ENCODE measurements at places on chromosomes 6 and 20.

GRCh38 chr20:48823960-48824498 lies 3.8 kb downstream of the PREX1 start:
- no peak for DNase-seq

DNA sequence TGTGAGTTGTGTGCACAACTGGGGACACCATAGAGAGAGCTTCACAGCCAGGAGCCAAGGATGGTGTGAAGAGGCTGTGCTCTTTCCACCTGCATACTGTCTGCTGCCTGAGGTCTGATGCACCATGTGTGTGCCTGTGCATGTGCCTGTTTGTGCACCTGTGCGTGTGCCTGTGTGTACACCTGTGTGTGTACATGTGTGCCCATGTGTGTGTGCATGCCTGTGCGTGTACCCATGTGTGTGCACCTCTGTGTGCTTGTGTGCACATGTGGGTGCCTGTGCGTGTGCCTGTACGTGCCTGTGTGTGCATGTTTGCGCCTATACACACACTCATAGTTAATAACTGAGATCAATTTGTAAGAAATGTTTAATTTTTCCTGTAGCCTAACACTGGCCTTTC lies 51.3 kb downstream of the FAM120B start:
- no peak for DNase-seq

GRCh38 chr6:111604259-111605099 lies 1.2 kb downstream of the TRAF3IP2 start:
- no peak for DNase-seq

GRCh38 chr6:47710295-47710694 lies 11.9 kb downstream of the ADGRF4 start:
- DNase-seq, result no peak

GRCh38 chr6:140663772-140664171 lies 1289.3 kb upstream of the CITED2 start:
- no peak for DNase-seq

- no peak for DNase-seq
These were observed 124.2 kb downstream of the PLEKHG1 start for GRCh38 chr6:150723857-150724256.

DNA sequence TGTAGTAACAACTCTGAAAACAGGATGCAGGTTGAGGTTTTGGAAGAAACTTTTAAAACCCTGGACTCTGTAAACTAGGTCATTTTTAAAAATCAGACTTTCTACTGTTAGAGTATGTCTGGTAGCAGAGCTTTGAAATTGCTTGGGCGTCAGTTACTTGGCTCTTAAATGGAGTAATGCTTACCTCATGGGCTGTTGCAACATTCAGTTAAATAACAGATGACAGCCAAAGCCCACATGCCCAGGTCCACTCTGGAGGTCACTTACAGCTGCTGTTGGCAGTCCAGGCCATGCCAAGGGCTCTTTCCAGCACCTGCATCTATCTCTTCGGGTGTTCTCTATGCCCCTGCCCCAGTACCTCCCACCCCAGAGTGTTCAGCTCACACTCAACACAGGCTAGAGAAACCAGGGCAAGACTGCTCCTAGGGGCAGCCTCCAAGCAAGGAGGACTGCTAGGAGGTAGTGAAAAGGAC lies 96.4 kb downstream of the BANF2 start:
- DNase-seq, result no peak

DNA sequence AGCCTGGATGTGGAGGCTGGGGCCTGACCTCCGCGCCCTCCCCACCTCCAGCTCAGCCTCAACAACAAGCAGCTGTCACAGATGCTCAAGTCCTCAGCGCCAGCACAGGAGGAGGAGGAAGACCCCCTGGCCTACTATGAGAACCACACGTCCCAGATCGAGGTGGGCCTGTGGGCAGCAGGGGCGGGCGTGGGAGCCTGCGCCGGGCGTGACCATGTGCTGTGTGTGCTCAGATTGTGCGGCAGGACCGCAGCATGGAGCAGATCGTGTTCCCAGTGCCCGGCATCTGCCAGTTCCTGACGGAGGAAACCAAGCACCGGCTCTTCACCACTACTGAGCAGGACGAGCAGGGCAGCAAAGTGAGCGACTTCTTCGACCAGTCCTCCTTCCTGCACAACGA lies 23.5 kb downstream of the UQCC2 start:
- no peak for DNase-seq

- DNase-seq, result no peak
These were observed 309.8 kb downstream of the HIVEP2 start for GRCh38 chr6:142635130-142635529.

- DNase-seq, result no peak
These were observed 406.0 kb downstream of the GRIK2 start for GRCh38 chr6:101799531-101799930.

GRCh38 chr20:44990425-44990824 lies 24.1 kb downstream of the STK4 start:
- no peak for DNase-seq

GRCh38 chr6:47132724-47133123 lies 90.6 kb upstream of the ADGRF1 start:
- no peak for DNase-seq

DNA sequence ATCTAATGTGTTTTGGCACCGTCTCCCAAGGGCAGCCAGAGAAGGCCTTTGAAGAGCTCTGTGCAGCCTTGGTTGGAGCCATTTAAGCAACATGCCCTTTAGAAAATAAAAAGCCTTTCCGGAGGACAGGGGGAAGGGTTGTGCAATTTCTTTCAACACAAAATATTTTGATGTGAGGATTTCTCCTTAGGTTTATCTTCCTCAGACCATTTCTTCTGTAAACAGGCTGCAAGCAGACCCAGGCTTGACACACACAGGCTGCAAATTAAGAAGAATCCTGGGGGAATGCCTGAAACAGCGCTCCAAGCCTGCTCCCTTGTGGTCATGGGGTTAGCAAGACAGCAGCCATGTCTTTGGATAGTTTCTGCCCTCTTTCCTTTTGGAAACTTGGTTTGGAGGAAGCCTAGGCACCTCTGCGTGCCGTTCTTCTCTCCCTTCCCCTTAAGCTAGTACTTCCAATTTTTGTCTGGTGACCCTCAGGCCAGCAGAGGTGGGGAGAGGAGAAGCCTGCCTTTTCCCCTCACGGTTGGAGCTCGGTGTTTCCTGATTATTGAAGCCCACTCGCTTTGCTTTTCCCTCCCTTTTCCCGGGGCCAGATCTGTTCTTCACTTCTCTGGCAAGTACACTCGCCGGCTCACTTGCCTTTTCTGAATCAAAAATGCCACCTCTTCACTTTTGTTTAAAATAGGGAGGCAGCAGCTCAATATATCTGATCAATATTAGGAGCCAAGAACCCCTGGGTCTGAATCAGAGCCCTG lies 39.6 kb upstream of the NOX3 start:
- DNase-seq, result no peak

DNA sequence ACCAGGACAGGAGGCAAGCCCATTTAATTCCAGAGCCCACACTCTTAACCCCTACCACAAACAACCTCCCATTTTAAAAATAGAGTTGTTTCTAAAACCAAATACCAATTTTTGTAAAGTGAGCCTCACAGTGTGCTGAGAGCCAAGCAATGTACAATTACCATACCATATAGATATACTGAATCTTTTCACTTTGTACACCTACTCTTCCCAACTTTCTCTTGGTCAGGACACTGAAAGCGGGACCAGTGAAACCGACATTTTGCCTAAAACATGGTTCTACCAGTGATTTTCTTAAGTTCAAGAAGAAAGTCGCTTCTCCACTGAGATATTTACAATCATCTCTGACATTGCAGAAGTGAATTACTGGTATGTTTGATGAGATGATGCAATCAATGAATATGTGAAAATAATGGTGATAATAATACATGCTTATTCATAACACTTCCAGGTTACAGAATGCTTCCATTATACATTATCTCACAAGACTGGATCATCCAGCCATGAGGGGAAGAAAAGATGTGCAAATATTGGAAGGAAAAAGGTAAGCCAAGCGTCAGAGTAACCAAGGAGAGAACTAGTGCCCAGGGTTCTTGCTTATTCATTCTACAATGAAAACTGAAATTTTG lies 74.1 kb downstream of the HIVEP2 start:
- no peak for DNase-seq

DNA sequence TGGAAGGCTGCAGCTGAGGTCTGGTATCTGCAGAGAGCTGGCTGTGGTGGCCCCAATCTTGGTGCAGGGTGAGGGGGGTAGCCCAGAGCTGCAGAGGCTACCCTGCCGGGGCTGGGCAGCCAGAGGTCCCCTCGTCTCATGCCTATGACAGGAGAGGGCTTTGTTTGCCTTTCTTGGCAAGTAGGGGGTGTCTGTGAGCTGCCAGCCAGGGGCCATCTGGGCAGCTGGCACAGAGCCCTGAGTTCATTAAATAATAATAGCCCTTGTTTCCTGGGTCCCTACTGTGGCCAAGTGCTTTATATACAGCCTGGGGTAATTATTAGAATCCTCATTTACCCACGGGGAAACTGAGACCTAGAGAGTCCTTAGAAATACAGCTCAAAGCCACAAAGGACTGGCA lies 66.6 kb downstream of the EZR start:
- DNase-seq, result peak; percentile 86

DNA sequence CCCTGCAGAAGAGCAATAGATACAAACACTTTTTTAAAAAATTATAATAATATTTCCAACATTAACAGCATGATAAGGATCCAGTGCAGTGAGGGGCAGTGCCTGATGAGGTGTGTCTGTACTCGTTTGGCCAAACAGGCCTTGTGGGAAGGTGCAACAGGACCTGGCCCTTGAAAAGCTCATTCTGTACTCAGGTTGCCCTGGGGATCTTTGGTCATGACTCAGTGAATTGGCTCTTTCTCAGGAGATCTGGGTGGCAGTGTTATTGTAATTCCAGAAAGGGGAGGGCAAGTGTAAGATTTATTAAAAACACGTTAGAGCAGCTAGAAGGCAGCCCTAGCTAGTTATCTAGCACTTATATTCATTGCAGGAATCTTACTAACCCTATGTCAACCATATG lies 2.9 kb upstream of the SPINT3 start:
- no peak for DNase-seq
